ENCODE measurements at places on chromosomes 3 and 15.

GRCh38 chr15:48415036-48415886 lies 84.0 kb downstream of the DUT start:
- no peak for DNase-seq

DNA sequence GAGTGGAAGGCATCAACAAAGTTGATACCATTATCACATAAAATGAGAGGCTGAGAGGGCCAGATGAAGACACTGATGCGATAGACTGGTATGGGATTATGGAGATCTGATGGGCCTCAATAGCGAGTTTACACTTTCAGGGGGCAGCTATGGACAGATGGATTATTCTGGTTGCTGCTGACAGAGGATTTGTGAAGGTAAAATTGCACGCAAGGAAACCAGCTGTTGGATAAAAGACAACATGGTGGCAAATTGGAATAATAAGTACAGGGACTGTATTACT lies 203.9 kb downstream of the MBNL1 start:
- no peak for DNase-seq

DNA sequence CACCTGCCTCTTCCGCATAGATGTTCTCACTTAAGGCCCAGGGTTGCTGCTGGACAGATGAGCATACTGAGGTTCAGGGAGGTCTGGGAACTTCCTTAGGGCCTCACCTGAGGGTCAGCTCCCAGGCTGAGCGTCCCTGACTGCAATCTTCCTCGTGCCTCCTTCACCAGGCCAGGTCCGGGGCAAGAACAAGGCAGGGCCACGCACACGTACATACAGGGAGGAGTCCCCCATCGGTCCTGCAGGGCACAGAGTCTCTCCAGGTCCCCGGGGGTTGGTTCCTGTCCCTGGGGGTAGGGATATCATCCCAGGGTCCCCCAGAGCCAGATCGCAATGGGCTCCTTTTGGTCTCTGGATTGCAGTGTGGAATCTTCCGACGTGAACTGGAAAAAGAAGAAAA lies 130.1 kb downstream of the LRRK1 start:
- DNase-seq = no peak

DNA sequence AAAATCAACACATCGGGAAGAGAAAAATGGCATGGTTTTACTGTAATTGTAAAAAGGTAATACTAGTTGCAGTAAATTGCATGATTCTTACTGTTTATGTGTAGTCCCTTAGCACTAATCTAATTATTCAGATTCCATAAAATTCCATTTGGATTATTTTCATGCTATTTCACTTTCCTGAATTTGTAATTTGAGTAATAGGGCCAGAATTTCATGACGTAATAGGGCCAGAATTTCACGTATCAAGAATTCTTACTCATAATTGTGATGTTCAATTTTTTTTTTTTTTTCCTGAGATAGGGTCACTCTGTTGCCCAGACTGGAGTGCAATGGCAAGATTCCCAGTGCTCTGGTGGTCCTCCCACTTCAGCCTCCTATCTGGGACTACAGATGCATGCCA lies 2.9 kb upstream of the U2SURP start:
- DNase-seq = no peak

- no peak for DNase-seq
Measured at GRCh38 chr15:83283813-83284558, 478 bp downstream of the BNC1 start.

GRCh38 chr15:89358755-89359439 lies 24.3 kb upstream of the POLG start:
- peak; percentile 90 for DNase-seq

DNA sequence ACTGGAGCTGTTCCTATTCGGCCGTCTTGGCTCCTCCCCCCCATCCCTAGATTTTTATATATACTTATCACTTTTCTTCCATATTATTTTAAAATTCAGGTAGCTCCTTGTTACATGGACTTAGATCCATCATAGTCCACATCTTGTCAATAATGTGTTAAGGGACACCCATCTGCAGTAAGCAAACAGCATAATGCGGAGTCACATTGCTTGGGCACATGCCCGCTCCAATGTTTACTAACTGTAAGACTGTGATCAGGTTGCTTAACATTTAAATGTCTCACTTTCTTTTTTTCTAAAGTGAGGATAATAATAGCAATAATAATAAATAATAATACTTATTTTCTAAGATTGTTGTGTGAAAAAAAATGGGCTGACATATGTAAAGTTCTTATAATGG lies 303.2 kb upstream of the SOX14 start:
- DNase-seq = no peak

DNA sequence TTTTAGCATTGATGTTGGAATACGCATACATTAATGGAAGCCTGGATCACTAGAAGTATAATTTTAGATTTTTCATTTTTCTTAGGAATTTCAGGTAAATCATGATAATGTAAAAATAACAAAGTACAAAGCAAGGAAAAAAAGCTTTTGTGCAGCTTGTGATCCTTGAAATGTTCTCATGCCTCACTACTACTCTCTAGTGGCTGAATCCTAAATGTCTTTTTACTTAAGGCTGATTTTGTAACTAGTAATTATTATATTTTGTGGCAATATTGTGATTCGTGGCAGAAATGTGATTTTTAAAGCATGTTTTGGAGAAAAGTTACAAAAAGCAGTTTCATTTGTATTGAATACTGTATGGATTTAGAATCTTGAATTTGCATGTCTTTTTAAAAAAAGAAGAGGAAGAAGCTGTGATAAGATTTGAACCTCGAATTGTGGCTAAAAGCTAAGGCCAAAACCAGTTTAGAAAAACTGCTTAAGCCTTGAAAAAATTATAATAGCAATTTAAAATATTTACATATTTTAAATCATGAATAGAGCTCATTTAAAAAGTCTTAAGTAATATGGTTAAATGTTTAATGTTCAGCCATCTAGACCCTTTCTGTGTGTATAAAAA lies 39.0 kb downstream of the U2SURP start:
- no peak for DNase-seq

Data from activated CD4-positive, CD25-positive, alpha-beta regulatory T cell treated with anti-CD3 and anti-CD28 coated beads, Interleukin-2, amount 50 U/mL, for 72 hours (primary cell).